ENCODE measurements at places on chromosomes 7 and 10.

DNA sequence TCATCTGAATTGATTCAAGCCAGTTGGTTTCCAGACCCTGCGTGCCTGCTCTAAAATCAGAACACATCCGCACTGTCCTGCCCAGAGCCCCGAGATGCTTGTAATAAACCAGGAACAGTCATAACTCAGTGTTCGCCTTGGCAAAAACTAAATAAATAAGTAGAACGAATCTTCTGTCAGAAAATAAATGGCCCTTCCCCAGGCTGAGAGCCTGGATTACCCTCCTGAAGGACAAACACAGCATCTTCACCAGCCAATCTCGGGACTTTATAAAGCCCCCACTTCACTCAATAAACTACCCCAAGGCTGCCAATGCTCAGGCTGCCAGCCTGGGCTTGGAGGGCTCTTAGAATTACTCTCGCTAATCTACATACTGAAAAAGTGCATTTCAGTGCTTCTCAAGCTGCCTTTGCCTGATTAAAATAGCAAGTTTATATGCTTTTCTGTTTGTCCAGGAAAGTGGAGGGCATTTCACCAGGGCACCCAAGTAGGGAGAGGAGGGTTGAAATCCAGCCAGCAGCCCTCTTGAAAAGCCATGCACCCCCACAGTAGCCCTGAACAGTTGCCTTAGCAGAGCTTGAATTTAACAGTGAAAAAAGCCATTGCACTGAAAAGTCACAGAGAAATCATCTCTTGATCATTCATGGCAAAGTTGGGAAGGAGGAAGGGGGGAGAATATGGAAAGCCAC lies 136.6 kb downstream of the CALN1 start:
- H3K27me3 ChIP-seq = no peaks in the 10 kb centered on the region
- no peak for DNase-seq
- H3K4me3 ChIP-seq = no peak overlapping the region
- H3K36me3 ChIP-seq = no peaks in the 10 kb centered on the region

DNA sequence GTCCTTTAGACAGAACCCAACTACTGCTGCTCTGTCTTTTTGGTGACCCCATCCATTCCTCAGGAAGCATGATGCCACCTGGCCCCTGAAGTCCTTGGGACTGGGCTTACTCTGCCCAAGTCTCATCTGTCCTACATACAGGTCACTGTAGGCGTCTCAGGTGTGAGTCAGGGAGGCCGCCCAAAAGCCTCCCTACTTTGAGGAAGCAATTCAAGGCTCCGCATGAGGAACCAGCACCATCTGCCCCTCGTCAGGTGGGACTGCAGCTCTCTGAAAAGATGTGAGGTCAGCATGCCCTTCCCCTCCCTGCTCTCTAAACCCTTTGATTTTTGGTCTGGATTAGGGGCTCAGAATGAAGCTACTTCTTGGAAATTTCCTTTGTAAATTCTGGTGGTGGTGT lies 354.8 kb downstream of the CXCL12 start:
- H3K4me1 ChIP-seq = no peaks in the 10 kb centered on the region
- H3K4me3 ChIP-seq = no peak overlapping the region

DNA sequence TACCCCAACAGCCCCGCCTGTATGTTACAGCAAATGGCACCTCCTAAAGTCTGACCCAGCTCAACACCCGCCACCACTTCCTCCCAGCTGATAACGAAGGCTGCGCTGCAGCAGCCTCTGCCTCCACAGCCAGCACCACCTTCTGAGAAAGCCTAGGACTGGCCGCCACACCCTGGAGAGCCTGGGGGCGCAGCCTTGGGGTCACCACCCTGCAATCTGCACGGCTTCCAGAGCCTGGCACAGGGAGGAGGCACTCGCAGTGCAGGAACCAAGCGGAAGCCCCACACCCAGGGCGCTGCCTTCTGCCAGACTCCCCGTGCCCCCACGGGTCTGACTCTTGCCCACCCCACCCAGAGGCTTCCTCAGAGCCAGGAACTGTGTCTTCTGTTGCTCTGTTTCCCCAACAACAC lies 112.5 kb downstream of the MAD1L1 start:
- H3K4me3 ChIP-seq = no peak overlapping the region
- no peaks in the 10 kb centered on the region for H3K36me3 ChIP-seq
- H3K27ac ChIP-seq = no peak overlapping the region
- no peak for DNase-seq

GRCh38 chr7:90951986-90952954 lies 312.0 kb upstream of the FZD1 start:
- H3K4me3 ChIP-seq = no peak overlapping the region
- DNase-seq = no peak
- H3K36me3 ChIP-seq = no peaks in the 10 kb centered on the region
- no peaks in the 10 kb centered on the region for H3K27me3 ChIP-seq
- H3K4me1 ChIP-seq = no peaks in the 10 kb centered on the region

- no peaks in the 10 kb centered on the region for H3K27me3 ChIP-seq
- DNase-seq = no peak
- peaks cover 16% of the 10 kb centered on the region for H3K4me1 ChIP-seq
- peaks cover 47% of the 10 kb centered on the region for H3K36me3 ChIP-seq
- H3K4me3 ChIP-seq = no peak overlapping the region
Measured at GRCh38 chr10:119670717-119671116, 19.5 kb downstream of the BAG3 start.

DNA sequence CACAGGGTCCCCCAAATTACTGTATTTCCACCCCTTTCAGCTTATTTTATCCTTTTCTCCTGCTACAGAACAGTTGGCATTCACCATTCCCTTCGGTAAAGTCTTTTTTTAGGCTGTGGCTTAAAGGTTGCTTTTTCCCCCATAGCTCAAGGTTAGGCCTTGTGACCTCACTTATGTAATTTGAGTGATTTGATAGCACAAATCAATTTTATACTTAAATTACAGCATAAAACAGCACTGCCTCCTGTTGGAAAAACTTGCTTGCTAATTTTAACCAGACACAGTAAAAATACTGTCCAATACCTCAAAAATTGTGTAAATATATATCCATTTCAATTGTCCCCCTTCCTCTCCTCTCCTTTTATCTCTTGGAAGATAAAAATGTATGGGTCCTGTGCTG lies 7.1 kb downstream of the GIMAP1 start:
- no peak overlapping the region for H3K4me3 ChIP-seq
- H3K27me3 ChIP-seq = no peaks in the 10 kb centered on the region
- no peak overlapping the region for H3K27ac ChIP-seq
- no peak for DNase-seq

All from transverse colon (tissue), 4 donors.